ENCODE measurements at places on chromosomes 7 and 10.
A peak's percentile ranks its signal among the peaks of the same experiment; 100 is the strongest.

DNA sequence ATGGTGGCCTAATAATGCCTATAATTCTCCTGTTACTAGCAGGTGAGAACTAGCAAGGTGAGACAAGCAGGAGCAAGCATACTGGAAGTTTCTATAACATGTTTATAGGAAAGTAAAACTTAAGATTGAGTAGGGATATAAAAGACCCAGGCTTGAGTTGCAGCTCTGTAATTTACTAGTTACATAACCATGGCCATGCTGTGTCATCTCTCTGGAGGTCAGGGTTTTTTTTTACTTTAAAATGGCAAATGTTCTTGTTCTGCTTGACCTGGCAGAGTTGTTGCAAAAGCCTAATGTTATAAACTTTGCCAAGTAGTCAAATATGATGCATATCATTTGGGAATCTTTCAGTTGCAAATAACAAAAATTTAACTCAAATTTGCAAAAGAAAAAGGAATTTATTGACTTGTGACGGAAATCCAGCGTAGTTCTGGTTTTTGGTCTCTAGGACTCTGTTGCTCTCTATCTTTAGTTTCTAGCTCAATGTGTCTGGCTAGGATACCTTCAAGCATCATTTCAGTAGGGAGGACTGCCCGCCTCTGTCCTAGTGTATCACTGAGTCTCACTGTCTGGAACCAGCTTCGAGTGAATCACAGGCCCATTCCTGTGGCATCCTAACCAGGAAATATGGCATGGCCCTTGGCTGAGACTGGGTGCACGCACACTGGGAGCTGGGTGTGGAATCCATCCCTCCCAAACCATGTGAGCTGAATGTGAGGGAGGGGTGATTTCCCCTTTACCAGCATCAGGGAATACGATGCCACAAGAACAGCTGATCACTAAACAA, 67.9 kb downstream of the ADAM22 start:
- DNase-seq, result no peak

GRCh38 chr10:76202777-76203176, 771.4 kb downstream of the LRMDA start:
- no peak for DNase-seq

- DNase-seq, result no peak
These were observed 23.1 kb downstream of the TYW1 start for GRCh38 chr7:67019562-67020390.

DNA sequence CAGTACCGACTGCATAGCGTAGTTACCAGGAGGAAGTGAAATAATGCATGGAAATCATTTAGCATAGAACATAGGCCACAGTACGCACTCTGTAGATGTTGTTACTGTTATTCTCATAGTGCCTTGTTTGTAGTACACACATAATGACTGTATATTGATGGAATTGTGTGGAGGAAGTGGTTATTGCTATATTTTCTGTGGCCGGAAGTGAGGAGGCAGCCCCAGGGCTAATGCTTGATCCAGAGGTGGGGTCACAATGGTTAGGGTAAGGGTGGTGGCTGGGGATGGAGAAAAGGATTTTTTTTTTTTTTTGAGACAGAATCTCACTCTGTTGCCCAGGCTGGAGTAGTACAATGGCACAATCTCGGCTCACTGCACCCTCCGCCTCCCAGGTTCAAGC, 4.5 kb upstream of the MGAM start:
- no peak for DNase-seq

GRCh38 chr10:97810446-97810845, 38.6 kb upstream of the SFRP5 start:
- DNase-seq, result no peak

DNA sequence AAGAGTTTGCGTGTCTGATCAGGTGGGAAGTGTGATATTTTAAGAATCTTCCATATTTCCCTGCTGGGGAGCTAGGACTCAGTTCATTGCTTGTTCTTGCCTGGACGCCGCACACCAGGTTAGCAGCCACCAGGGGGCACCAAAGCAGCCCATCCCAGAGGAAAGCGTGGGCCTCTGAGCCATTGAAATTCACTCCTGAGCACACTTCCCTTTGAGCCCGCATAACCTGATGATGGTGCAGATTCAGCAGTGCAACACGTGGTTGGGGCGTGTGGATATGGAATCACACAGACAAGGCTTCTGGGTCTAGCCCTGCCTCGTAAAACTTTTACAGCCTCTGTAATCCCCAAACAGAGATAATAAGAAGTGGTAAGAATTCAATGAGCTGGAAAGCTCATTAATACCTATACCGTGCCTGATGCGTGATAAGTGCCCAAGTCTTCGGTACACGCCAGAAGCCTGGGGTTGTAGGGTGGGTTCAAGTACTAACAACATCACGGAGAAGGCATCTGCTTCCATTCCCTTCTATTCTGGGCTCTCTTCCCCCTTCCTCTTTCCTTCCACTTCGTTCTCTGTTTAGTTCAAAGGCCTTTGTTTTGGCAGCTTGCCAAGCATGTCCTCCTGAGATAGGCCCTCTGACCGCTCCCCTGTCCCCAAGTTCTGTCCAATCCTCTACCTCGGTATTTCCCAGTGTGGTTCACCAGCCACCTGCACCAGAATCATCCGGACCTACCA, 130.1 kb upstream of the KMT2E start:
- peak; percentile 51 for DNase-seq

- no peak for DNase-seq
These were observed 70.4 kb upstream of the ITPRID1 start for GRCh38 chr7:31443457-31443856.

GRCh38 chr7:133561396-133561795, 308.5 kb downstream of the EXOC4 start:
- DNase-seq, result no peak

- DNase-seq, result no peak
These were observed 467.0 kb upstream of the AKR1E2 start for GRCh38 chr10:4359003-4359402.

DNA sequence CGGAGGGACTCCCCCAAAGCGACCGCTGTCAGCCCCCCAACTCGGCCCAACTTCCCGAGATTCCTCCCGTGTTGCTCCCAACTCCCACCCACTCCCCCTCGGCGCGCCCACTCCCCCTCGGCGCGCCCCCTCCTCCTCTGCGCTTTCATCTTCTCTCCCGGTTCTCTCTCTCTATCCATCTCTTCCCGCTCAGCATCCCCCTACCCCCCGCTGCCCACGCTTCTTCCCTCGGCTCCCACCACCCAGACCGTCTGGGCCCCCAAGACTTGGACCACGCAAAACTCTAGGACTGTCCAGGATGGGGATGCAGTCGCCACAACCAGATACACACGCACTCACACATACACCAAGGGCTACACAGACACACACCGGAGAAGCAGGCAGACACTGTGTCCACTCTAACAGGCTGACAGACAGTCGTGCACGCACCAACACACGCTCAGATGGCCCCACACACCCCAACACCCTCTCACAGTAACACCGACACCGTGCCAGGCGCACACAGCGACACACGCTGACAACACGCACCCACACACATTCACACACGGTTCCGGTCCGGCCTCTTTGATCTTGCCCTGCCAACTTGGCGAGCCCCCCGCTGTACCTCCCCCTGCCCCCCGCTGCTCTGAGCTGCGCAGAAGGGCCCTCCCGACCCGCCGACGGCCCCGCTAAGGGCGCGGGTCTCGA, 1.1 kb downstream of the GRID1 start:
- DNase-seq, result no peak

- DNase-seq, result no peak
These were observed 98.1 kb downstream of the MYOF start for GRCh38 chr10:93384006-93384405.

DNA sequence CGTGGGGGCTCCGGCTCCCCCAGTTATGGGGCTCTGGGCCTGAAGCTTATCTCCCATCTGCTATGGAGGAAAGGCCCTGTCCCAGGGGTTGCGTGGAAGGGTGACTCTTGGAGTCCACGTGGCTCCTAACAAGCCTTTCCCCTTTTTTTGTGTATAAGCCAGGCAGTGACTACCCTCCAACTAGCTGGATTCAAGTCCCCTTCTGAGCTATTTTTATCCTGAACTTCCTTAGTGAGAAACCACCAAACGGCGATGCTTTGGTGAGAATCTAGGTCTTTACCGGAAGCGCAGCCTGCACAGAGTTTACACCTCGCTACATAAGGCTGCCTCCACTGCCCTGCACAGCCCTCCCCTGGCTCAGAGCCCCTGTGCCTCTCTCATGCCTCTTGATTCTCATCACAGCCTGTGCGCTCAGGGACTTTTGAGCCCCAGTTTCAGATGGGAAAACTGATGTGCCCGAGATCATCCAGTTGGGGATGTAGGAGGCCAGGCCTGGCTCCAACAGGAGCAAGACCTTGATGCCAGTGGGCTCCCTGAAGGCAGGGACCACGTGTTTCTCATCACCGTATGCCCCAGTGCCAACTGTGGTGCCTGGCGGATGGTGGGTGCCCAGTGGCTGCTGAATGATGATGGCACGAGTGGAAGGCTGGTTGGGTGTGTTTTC, 102.3 kb upstream of the PPIF start:
- no peak for DNase-seq

GRCh38 chr7:144671429-144671828, 164.4 kb downstream of the TPK1 start:
- no peak for DNase-seq

GRCh38 chr7:24304494-24305095, 20.6 kb downstream of the NPY start:
- DNase-seq, result no peak

- no peak for DNase-seq
These were observed 58.7 kb downstream of the AOC1 start for GRCh38 chr7:150910996-150911422.

DNA sequence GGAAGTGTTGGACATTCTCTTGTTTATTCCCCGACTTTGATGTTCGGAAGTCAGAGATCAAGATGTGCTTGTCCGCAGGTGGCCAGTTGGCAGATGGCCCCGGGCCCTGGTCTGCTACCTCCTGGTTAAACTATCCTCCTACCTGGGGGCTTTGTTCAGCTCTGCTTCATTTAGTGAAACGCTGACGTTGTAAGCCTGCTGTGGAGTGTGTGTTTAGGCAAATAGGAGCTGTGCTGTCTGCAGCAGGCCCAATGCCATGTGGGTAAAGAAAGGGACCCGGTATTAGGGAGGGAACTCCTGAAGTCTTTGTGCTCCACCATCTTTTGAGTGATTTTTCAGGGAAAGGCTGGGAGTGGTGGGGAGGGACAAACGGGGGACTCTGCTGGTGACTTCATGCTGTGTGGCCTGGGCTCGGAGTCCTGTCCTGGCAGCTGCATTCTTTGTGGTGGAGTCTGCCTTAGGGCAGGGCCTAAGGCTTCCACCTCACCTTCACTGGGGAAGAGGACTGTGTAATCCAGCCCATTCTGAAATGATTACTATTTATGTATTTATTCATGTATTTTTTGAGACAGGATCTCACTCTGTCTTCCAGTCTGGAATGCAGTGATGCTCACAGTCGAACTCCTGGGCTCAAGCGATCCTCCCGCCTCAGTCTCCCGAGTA, 171.1 kb upstream of the KLF6 start:
- no peak for DNase-seq

GRCh38 chr7:34145603-34146002, 240.3 kb downstream of the BMPER start:
- DNase-seq, result no peak

GRCh38 chr10:61356354-61356753, 96.8 kb downstream of the TMEM26 start:
- DNase-seq, result no peak

DNA sequence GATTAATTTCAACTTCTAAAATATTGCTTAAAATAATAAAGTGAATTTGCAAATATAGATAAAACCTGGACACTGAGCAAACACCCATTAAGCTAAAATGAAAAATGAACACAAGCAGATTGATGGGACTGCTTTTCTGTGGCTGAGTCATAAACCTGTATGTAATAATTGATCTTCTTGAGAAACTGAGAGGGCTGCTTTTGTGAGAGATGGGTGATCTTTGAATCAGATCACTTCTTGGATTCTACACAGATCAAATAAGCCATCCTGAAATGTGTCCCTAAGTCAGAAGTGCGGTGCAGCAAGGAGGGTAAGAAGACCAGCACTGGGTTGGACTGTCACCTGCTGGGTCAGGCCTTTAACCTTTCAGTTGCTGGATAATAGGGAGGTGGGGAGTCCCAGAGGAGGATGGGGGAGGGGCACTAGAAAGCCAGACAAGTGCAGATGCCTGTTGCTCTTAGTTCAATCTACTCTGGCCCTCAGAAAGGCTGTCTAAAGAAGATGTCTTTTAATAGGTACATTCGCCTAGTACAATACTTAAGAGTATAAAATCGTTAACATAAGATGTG, 178.2 kb upstream of the NAMPT start:
- no peak for DNase-seq

Data from central memory CD4-positive, alpha-beta T cell (primary cell).